ENCODE measurements at places on chromosomes 3 and 15. TPM values are rescaled to one million over a fixed set of nuclear protein-coding genes. Genes with fewer than 3 reads are reported as not detected.

DNA sequence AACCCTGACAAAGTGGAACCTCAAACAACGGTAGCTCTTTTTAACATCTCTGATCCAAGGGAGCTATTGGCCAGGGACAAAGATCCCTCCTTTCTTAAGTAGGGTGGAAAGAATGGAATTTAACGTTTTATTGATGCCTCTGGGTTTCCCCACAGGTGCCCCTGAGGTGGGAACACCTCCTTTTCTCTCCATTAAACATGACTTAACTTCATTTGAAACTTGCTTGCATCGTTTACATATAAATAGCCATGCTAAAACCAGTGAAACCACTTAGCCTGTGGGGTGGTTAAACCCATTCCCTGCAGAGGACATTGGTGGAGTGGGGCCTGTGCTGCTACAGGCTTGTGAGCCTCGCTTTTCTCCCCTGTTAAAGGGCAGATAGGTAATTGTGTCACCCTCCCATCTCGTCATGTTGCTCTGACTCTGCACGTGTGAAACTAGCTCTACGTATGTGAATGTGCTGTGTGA, 9.7 kb downstream of the CGNL1 start:
- no peak for DNase-seq

GRCh38 chr15:72813345-72814004, 29.9 kb upstream of the ADPGK start:
- no peak for DNase-seq

DNA sequence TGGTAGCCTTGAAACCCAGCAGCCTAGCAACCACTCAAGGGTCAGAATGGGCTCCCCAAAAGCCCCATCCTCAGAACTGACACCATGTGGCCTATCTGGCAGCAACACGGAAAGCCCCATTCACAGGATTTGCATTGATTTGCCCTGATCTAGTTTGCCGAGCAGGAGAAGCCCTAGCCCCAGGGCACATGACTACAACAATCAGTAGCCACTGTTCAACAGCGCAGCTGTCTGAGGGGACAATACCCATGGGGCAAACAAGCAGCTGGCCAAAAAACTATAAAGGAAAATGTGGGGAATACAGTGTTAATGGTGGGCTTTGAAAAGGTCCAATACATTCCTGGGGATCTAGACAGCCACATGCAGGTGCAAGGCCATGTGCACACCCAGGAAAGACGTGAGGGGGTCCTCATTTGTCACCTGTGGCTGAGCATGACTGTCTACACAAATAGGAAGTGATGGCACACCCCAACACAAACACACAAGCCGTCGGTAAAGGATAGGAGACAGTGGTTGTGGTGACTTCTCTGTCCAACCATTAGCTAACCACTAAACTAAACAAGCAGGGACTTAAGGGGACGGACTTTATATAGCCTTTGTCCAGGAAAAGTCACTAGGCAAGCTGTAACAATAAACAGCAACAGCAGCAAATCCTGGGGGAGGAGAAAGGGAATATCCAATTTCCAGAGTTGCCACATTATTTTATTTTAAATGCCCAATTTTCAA, 113.7 kb downstream of the LRIG1 start:
- DNase-seq = no peak

The KLF15 gene
- total RNA-seq = 4.1 TPM

Data from fibroblast of lung (primary cell).